ENCODE measurements at places on chromosomes 3 and 15. TPM values are rescaled to one million over a fixed set of nuclear protein-coding genes. Genes with fewer than 3 reads are reported as not detected.

DNA sequence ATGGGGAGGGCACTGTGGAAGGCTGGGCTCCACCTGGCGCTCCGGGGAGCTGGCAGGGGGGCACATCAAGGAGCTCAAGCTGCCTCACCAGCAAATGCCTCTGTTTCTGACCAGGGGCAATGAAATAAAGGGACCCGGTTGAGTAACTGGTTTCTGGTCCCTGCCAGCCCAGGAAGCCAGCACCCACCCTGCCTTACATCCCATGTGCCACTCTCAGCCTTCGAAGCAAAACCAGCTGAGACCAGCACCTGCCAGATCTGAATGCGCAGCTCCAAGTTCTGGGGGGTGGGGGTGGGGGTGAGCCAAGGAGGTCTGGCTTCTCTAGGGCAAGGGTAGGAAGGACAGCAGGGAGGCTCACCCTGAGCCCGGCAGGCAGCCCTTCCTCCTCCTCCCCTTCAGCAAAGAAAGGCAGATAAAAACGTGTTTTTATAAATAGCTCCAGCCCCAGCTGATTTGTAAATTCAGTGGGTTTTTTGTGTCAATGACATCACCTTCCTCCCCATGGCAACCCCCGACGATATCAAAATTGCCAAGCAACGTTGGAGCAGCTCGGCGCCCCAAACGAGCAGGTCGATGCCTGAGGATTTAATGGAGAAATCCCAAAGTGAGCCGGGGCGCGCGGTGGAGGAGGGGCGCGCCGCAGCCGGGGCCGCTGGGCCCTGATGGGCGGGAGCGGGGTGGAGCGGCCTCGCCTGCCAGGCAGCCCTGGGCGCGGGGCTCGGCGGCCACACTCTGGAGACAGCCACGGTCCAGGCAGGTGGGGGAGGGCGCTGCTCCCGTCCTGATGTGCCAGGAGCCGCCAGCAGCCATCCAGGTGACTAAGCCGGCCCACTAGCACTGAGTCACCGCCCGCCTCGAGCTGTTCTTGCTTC, at the start of gene PAK6:
Gene PAK6 (plus strand): TSS at position 532 of the 872 bp plus-strand sequence. CDS start 25,723 bp downstream, outside the sequence.
- DNase-seq = peak; percentile 46

TTLL3 gene
- total RNA-seq = 234 TPM

DNA sequence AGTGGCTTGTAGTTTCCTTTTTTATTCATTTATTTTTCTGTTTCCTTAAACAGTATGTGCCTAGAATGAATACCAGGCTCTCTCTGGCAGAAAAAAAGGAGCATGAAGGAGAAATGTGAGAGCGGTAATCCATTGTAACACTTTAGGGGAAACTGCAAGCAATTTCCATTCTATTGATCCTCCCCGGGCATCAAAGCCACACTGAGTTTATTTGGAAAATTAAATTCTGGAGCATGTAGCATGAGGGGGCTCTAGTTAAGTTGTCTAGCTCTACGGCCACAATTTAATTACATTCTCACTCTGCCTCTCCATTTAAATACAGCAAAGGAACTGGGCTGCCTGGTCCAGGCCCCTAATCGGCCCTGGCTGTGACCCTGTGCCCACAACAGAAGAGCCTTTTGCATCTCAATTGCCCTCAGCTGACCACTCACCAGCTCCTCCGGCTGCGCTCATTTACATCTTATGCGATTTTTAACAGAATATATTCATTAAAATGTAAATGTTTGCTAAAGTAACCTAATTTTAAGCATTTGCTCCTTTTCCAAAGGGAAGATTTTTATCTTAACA, 72.9 kb downstream of the MEGF11 start:
- DNase-seq = no peak

GRCh38 chr3:20323307-20323927, 137.4 kb upstream of the SGO1 start:
- no peak for DNase-seq

FOXB1 gene
- total RNA-seq = not detected

DNA sequence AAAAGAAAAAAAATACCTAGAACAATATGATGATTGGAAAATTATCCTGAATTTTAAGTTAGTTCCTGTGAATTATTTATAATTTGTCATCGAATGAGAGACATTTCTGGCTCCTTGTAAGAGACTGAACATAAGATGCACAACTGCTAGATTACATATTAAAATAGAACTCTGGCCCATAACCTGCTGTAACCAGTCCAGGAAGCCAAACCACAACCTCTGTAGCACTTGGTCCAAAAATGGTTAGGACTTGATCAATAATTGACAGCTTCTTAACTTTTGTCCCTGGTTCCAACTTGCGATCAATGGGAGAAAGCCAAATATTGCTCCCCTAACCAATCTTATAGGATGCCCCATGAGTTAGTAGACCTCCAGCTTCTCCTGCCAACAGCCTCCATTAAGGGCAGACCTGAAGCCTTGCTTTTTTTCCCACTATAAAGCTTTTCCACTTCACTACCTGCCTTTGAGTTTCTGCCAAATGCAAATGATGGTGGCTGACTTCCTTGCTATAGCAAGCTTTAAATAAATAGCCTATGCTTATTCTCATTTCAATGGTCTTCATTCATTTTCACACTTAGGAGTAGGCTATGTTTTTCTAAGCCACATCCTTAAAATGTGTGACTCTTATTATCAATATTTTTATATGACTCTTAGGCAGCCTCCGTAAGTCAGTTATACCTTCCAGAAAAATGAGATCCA, 224.0 kb upstream of the ARHGEF26 start:
- no peak for DNase-seq

- no peak for DNase-seq
These were observed 212.4 kb downstream of the IL5RA start for GRCh38 chr3:2897821-2898220.

KBTBD8 gene
- 1.5 TPM for total RNA-seq

Data from transverse colon (tissue), 4 donors.